Stimulated activated CD8-positive, alpha-beta memory T cell treated with anti-CD3 and anti-CD28 coated beads, Interleukin-4, amount 100 ng/mL, for 4 hours (primary cell): ENCODE measurements at places on chromosomes 3 and 15.
A peak's percentile ranks its signal among the peaks of the same experiment; 100 is the strongest.

- DNase-seq = no peak
Observed at GRCh38 chr15:47541562-47541961, 175.7 kb upstream of the SEMA6D start.

GRCh38 chr3:44355362-44356033 is 16.9 kb downstream of the TCAIM start:
- no peak for DNase-seq

- DNase-seq = no peak
Observed at GRCh38 chr15:25728816-25729215, 134.3 kb downstream of the ATP10A start.

DNA sequence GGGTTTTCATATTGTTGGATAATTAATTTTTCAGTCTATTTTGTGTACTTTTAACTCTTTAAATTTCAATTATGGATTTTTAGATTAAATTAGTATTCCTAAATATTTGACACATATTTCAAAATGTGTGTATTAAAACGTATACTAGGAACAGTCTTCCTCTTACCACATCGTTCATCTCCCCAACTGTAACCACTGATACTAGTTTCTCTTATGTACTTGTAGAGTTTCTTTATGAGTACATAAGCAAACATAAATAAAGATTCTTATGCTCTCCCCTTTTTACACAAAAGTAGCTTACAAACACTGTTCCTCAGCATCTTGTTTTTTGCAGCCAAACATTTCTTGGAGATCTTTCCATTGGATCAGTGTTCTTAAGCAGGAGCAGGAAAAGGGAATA is 45.9 kb downstream of the CMSS1 start:
- no peak for DNase-seq

DNA sequence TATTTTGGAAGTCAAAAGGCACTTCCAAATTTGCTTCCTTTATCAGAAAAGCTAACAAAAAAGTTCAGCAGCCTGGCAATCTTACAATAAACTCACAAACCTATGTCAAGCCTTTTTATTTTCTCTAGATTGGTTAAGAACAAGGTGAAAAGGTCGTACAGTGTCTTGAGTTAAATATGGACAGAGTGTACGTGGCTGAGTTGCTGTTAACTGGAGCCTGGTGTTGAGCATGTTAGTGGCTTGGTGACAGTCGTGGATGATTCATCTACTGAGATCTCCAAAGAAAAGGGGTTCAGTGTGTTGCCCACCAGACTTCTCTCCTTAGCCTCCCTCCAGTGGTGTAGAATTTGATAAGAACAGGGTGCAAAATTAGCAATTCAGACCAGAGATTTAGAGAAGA is 89.7 kb downstream of the SSR3 start:
- DNase-seq = no peak

DNA sequence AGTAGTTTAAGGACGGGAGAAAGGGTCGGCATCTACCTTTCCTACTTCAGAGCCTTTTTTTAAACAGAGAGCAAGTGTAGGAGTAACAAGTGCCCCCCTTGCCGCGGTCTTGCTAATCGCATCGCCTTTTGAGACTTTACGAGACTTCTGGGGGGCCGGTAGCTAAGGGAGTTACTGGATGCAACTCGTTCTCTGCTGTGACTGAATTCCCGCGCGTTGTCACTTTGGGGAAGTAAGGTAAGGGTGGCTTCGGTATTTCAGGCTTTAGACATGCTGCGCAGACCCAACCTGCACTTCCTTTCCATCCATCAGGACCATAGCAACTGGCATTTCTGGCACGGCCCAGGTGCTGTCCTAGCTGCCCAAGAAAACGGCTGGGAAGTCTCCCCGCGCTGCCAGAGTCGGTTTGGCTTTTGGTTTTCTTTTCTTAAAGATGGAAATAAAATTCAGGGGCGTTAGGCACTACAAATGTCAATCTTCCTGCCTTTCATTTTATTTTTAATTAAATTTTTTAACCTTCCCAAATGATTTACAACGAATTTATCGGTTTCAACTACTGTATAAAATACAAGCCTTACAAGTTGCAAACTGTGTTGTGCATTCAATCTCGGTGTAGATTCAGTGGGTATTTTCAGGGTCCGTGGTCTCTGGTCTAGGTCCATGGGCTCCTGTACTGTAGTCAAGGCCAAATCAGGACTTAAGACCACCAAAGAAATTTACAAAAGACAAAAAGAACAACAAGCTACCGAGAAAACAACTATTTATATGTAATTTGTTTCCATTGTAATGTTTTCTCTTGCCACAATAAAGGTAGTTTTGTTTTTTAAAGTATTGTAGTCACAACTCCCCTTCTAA is 3.5 kb downstream of the MECOM start:
- no peak for DNase-seq

DNA sequence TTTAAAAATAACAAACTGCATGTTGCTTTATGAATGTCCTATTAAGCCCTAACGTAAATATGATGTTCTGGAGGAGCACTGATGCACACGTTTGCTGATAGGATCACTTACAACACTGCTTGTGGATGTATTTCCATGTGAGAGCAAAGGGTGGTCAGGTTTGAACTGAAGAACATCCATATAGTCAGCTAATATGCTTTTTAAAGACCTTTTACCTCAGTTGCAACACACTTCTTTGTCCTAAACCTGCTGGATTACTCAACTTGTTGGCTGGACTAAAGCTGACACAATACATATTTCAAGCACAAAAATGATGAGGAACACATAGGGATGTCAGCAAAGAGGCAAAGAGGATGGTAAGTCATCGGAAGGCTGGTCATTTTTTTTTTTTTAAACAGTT is 186.6 kb downstream of the TIGIT start:
- DNase-seq = no peak

DNA sequence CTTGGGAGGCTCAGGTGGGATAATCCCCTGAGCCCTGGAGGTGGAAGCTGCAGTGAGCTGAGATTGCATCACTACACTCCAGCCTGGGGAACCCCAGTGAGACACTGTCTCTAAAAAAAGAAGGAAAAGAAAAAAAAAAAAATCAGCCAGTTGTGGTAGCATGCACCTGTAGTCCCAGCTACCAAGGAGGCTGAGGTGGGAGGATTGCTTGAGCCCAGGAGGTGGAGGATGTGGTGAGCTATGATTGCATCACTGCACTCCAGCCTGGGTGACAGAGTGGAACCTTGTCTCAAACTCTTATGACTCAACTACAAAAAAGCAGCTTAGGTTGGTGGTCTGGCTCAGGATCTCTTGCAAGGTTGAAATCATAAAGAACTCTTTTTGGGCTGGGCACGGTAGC is 19.3 kb upstream of the GPX1 start:
- peak; percentile 12 for DNase-seq

- DNase-seq = no peak
Observed at GRCh38 chr15:39638041-39638440, 57.2 kb downstream of the THBS1 start.

GRCh38 chr15:61685534-61685933 is 374.7 kb downstream of the VPS13C start:
- DNase-seq = no peak

DNA sequence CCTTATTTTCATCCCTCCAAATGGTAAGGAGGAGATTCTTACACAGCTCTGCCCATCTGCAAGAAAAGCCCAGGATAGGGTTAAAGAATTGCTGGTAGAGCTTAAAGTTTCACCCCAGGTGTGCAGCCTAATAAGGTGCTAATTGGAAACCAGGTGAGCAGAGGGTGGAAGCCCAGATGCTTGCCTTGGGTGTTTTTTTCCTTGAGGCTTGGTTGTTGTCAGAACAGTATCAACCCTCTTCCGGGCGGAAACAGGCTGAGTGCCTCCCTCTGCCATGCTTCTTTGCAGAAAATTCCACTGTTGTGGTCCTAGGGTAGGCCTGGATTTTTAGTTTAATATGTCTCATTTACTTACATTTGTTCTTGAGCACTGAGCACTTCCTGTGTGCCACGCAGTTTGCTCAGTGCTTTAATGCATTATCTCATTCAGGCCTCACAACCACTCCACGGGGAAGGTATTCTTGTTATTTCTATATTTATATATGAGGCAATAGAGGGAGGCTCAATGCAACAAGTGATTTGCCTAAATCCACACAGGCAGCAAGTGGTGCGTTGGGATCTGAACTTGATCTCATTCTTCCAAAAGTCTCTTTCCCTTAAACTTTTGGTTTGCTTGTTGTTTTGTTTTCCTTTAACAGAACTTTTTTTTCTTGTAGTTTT is 115.0 kb upstream of the LRIG1 start:
- no peak for DNase-seq

DNA sequence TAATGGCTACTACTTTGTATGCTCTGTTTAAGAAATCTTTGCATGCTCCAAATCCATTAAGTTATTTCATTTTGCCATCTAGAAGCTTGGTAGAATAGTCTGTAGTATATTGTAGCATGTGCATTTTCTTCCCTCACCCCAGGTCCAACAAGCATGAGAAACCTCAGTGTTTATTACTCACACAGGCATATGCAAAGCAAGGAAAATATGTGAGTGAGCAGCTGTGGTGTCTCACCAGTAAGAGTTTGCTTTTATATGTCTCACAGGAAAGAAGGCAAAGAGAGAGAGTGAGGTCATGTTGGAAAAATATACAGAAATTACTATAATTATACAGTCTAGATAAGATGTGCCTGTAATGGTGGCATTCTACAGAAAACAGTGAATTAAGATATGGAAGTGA is 312.5 kb downstream of the C3orf38 start:
- no peak for DNase-seq

GRCh38 chr15:86089422-86089821 is 9.8 kb downstream of the AGBL1 start:
- DNase-seq = no peak

DNA sequence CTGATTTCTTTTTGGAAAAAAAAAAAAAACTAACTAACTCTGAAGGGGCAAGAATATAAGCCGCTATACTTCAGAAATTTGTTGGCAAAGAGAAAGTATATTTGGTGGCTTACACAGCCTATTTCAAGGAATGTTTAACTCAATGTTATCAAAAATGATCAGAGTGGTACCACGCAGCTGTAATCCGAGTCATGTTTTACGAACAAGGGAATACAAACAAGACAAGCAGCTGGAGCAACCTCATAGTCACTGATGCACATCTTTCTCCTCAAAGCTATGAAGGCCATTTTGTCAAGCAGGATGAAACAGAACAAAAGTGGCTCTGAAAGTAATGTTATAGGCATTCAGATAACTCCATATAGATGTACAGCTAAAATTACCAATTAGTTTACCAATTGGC is 81.2 kb downstream of the SCAPER start:
- DNase-seq = no peak

DNA sequence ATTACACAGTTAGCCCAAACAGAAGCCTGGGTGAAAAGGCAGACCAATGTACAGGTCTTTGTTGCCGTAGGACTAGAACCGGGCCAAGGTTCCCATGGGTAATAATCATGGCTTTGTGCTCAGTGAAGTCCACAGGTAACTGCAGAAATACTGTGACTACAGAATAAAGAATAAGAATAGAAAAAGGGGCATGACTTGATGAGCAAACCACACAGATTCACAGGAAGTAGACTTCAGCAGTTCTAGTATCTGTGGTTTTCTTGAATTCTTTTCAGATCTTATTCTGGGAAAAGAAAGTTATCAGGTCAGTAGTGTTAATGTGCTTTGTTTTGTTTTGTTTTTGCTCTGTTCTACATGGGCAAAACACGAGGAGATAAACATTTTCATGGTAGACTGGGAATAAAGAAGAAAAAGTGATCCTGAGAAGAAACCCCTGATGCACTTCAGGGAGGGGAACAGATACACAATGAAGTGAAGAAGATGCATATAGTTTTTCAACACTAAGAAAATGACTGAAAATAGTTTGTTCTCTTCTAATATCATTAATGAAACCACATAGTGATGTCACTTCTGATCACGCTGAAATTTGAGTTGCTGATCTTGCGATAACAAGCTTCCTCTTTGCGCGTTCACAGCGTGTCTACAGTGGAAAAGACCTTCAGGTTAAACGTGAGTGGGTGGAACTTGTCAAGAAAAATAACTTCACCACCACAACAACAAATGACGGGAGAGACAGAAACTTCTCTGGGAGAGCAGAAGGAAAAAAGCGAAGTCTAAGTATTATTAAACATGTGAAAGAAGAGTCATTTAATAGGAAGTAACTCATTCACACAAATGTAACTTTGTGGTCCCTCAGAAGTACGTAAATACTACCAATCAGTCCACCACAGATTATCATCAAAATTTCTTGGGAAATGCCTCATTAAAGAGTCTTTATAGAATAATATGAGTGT is 315.8 kb upstream of the SATB1 start:
- peak; percentile 21 for DNase-seq

- no peak for DNase-seq
Observed at GRCh38 chr3:33064929-33065328, 32.0 kb downstream of the GLB1 start.

DNA sequence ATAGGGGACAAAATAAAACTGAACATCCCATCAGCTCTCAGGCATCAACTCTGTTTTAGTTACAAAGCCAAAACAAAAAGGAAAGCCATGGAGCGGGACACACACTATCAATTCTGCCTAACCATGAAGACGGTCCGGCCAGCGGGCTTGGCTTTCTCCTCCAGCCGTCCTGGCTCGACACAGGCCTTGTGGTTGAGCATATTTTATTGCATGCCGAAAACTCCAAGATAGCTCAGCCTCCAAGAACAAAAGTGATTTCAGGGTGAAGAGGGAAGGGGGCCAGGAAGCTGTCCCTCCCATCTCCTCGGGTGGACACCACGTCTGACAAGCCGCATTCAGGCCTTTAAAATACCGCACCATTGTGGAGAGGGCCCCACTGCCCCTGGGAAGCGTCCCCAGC is 31.2 kb downstream of the WNT5A start:
- no peak for DNase-seq

DNA sequence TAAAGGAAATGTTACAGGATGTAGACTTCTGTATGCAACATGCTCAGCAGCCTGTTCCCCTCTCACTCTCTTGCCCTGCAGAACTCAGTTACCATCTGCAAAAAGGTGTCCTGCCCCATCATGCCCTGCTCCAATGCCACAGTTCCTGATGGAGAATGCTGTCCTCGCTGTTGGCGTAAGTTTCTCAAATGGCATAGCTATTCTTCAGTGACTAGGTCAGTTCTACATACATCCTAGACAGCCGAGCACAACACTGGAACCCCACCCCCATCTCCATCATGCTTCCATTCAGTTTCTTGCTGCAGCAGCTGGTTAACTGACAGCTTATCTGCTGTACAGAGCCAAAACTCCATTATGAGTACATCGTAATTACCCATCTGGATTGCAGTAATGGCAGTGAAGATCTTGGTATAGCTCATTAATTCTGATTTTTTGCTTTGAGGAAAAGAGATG is 4.5 kb downstream of the THBS1 start:
- no peak for DNase-seq

GRCh38 chr3:185332026-185332735 is 30.8 kb upstream of the MAP3K13 start:
- DNase-seq = no peak

GRCh38 chr3:96711816-96712215 is 102.6 kb upstream of the EPHA6 start:
- DNase-seq = no peak
